ENCODE measurements at places on chromosomes 6 and 20. TPM values are rescaled to one million over a fixed set of nuclear protein-coding genes. Genes with fewer than 3 reads are reported as not detected.

DNA sequence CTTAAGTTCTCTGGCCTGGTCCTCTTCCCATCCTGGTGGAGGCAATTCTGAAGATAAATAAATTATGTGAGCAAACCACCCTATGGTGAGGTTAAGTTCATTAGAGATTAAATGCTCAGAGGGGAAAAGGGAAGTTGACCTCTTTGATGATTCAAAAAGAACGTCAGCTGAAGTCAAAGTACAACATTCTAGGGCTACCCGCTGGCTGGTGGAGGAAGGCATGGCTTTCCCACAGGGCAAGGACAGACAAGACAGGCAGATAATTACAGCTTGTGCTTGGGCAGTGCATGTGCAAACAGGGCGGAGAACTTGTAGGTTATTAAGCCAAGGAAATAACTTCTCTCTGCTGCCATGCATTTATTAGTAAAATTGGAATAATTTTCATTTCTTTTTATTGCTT, 91.0 kb upstream of the SLC24A3 start:
- no peak for DNase-seq

ZNF391 gene
- polyA plus RNA-seq = 12.6 TPM

DNA sequence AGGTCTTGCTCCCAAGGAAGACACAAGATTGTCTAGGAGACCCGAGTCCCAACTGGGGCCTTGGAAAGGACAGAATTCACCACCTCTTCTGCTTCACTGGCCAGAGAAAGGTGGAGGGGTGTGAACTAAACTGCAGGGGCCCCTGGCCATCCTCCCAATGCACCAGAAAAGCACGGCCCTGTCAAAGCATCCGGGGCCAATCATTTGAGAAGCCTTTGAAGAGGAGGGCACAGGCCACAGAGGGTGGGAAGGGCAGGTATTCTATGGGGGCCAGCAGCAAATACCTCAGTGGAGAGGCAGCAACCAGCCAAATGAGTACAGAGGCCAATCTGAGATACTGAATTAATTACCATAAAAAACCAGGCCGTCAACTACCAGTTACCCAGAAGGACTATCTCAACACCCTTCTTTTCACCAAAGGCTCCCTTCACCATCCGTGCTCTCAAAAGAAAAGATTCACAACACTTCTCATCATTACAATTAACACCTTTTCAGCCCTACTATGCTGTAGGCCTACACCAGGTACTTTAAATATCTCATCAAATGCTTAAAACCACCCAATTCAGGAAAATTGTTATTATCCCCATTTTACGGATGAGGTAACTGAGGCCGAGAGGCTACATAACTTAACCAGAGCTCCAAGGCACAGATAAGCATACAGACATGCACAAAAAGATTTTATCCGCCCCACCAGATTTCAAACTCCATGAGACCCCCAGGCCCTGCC, 50.7 kb downstream of the TRERF1 start:
- DNase-seq = no peak

TREML2 gene
- polyA plus RNA-seq = 0.10 TPM

BANF2 gene
- 0.29 TPM for polyA plus RNA-seq

BCLAF1 gene
- 229 TPM for polyA plus RNA-seq

DNA sequence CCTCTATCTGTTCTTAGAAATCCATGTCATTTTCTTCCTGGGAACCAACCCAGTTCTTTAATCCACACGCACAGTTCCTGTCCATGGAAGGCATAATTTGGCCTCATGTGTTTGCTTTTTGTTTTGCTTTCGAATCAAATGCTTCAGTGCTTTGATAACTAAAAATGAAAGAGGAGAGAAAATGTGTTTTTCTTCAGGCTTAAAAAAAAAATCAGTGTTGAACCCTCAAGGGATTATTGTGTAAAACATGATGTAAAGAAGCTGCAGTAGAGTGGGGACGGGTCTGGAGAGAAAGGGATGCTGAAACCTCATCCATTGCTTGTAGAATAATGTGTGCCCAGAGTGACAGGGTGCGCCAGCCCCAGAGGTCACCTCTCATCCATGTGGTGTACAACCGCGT, 197.5 kb upstream of the JARID2 start:
- DNase-seq = no peak

DNA sequence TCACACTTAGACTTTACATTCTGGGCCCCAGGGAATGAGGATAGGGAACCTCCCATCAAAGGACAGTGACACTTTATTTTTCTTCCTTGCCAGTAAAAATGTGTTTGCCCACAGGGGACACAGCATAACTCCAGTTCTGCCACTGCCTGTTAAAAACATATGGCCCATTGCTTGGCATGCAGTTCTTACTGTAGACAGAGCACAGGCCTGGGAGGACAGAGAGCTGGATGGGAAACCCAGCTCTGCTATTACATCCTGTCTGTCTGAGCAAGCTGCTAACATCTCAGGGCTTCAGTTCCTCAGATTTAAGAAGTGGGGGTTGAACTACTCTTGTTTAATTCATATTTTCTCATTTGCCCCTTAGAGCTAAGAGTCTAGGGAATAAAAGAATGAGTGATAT, 120.2 kb downstream of the AKAP7 start:
- DNase-seq = no peak

- no peak for DNase-seq
Observed at GRCh38 chr6:151437401-151437800, 14.5 kb downstream of the RMND1 start.

OR2J3 gene
- not detected for polyA plus RNA-seq

FILIP1 gene
- 2.9 TPM for polyA plus RNA-seq

TNXB gene
- 2.4 TPM for polyA plus RNA-seq

DNA sequence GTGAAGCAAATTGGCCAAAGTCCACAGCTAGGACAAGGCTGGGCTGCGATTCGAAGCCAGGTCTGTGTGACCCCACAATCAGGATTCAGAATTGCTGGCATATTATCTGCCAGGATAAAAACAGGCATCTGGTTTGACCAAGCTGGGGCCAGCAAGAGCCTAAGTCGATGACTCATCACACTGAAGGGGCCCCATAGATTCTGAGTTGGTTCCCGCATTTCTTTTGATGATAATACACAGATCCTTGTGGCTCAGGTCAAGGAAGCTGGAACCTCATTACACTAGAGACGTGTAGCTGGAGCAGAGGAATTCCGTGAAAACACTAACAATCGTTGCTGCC, 6.5 kb downstream of the KCNB1 start:
- no peak for DNase-seq

DNA sequence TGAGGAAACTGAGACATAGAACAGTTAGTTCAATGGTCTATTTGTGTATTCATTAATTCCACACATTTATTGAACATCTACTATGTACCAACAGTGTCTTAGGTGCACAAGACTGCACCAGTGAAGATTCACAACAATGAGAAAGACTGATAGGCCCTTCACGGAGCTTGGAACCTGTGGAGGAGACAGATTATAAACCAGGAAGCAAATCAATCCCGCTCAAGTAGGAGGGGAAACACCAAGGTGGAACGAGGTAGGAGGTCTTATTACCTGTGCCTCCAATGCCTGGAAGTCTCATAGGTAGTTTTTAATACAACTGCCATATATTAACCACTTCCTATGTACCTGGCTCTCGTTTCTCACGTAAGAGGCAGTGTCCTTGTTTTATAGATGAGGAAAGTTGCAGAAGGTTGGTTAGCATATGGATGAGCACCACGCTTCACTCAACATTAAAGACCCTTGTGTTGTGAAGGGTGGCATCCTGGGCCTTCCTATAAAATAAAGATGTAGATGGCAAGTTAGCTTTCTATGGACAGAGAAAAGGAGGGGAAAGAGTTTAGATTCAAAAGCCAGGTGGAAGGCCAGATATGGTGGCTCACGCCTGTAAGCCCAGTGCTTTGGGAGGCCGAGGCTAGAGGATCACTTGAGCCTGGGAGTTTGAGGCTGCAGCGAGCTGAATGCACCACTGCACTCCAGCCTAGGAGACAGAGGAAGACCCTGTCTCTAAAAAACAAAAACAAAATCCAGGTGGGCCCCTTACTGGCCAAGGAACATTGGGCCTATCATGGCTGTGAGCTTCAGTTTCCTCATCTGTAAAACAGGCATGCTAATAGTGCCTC, 45.1 kb downstream of the SLC13A3 start:
- no peak for DNase-seq

SLC22A2 gene
- 12.8 TPM for polyA plus RNA-seq

GRCh38 chr20:53890443-53891305, 179.7 kb downstream of the BCAS1 start:
- no peak for DNase-seq

DNA sequence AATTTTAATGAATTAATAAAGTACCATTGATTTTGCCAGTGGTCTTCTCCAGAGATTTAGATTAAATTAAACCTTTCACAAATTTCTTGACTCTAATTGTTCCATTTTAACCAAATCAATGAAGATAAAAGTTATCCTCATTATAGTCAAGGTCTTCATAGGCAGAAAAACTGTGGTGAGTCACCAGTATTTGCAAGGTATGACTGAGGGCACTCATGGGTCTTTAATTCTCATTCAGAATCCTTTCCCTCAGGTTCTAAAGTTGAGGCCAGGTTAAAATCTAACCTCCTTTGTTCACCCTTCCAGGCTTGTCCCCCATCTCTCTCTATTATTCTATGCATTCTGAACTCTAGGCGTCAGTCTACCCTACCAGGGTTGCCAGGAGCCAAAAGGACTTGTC, 93.9 kb downstream of the JAG1 start:
- no peak for DNase-seq

NUDT3 gene
- 16.1 TPM for polyA plus RNA-seq

GRCh38 chr20:56630086-56630493, 984 bp downstream of the TFAP2C start:
- DNase-seq = no peak

MCHR2 gene
- not detected for polyA plus RNA-seq

DNA sequence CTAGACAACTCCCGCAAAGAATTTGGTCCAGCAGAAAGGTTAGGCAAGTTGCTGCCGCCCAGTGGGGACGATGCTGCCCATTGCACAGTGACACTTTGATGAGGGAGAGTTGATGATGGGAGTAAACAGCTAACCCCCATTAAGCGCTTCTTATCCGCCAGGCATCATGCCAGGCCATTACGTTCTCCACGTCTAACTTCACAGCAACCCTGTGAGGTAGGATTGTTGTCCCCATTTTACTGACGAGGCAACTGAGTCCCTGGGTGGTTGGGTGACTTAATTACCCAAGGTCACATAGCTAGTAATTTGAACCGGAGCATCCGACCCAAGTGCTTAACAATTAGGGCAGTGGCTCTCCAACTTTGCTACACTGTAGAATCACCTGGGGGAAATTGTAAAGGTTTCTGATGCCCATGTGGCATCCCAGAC, 738 bp downstream of the RALGAPB start:
- no peak for DNase-seq

WFDC2 gene
- 180 TPM for polyA plus RNA-seq

DNA sequence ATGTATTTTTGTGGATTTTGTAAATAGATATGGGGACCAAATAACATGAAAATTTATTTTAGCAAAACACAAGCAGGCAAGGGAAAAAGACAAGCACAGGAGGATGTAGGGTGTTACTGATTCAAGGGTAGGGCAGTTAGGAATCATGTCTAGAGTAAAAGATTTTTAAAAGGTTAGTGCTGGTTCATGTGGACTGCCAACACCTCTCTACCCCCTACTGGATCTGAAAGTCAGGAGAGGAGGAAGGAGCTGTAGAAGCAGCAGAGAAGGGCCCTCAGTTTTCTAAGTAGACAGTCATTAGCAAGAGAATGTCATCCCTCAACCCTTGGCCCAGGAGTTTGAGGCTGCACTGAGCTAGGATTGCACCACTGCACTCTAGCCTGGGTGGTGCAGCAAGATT, 95.2 kb downstream of the RREB1 start:
- DNase-seq = no peak

UCKL1 gene
- 33.5 TPM for polyA plus RNA-seq

PACRG gene
- polyA plus RNA-seq = 14.0 TPM

GRCh38 chr6:152206072-152206818, 398.8 kb downstream of the ESR1 start:
- DNase-seq = no peak

GRCh38 chr6:127317388-127318128, 25.9 kb downstream of the ECHDC1 start:
- no peak for DNase-seq

- no peak for DNase-seq
Observed at GRCh38 chr6:143695969-143696663, 18.4 kb downstream of the PHACTR2 start.

RBBP8NL gene
- polyA plus RNA-seq = 0.87 TPM

DNA sequence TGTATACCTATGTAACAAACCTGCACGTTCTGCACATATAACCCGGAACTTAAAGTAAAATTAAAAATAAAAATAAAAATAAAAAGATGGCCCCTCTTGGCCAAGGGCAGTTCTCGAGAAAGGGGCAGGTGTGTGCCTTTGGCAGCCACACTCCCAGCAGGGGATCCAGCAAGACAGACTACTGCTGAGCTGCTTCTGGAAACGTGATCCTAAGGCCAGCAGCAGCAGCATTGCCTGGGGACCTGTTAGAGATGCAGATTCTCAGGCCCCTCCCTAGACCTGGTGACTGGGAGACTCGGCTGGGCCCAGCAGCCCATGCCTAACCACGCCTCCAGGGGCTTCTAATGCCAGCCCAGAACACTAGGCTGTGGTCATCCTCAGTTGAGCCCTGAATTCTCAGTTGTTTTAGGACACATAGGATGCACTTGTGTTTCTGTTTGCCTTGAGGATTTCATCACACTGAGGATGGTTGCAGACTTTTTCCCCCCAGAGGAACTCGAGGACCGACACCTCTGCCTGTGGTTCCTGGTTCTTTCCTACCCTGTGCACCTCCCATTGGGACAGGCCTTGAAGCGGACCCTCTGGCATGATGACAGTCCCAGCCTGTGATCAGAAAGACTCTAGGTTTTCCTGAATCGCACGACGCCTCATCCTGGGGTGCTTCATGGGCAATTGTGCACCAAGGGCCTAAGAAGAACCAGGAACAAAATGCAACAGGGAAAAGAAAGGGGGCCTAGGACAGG, 105.9 kb downstream of the TOX2 start:
- DNase-seq = no peak

KCNQ5 gene
- 0.28 TPM for polyA plus RNA-seq

ADGRF1 gene
- polyA plus RNA-seq = 35.9 TPM

DNA sequence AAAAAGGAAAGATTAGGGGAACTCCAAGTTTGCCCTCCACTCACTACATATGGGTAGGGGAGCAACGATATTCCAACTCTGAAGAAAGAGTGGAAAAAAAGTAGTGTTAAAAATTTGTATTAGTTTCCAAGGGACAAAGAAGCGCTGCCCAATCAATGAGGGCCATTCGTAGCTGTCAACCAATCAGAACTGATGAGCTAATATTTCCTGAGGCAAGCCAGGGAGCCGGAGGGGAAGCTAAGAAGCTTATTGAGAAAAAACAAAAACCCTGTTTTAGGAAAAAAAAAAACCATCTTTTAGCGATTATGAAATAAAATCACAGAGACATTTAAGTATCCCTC, 59.5 kb downstream of the TRIM38 start:
- DNase-seq = peak; percentile 78

GRCh38 chr6:111406200-111406721, 76.8 kb downstream of the REV3L start:
- no peak for DNase-seq

MMUT gene
- 56.6 TPM for polyA plus RNA-seq

OXT gene
- polyA plus RNA-seq = 0.40 TPM

GPX5 gene
- polyA plus RNA-seq = not detected
